ENCODE measurements at places on chromosomes 3 and 15.

DNA sequence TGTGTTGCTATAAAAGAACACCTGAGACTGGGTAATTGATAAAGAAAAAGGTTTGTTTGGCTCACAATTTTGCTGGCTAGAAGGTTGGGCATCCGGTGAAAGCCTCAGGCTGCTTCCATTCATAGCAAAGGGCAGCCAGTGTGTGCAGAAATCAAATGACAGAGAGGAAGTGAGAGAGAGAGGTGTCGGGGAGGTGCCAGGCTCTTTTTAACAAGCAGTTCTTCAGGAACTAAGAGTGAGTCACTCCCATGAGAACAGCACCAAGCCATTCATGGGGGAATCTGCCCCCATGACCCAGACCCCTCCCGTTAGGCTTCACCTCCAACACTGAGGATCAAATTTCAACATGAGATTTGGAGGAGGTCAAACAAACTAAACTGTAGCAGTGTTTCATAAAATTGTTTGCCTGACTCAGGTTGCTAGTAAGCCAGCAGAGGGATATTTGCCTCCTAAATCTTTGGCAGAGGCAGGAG is 4.5 kb upstream of the PARP15 start:
- H3K4me3 ChIP-seq: no peak overlapping the region
- no peak overlapping the region for H3K27ac ChIP-seq
- H3K36me3 ChIP-seq: peaks cover 35% of the 10 kb centered on the region
- no peak for DNase-seq

DNA sequence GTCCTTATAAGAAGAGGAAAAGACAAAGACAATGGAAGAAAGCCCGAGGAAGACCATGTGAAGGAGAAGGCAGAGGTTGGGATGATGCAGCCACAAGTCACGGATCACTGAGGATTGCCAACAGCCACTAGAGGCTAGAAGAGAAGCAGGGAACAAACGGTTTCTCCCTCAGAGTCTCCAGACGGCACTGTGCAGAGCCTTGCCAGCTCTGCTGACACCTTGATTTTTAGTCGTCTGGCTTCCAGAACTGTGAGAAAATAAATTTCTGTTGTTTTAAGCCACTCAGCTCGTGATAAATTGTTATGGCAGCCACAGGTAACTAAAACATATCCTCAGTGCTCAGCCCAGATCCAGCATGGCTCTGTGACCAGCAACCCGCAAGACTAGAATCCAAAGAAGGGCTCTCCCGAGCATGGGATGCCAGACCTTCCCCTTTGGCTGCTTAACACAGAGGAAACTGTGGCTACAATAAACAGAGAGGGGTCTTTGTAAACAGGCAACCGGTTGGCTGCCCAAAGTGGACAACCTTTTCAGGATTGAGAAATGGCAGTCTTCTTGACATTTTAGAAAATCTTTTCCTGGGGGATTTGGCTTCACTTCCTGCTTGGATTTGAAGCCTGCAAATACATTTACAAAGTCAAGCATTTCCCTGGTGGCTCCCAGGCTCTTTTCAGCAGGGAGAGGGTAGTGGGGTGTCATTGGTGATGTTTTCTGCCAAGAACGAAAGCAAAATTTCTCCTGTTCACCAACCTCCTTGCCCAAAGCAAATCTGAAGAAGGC is 88.7 kb upstream of the ADPGK start:
- H3K36me3 ChIP-seq: no peaks in the 10 kb centered on the region
- no peaks in the 10 kb centered on the region for H3K4me1 ChIP-seq
- H3K27me3 ChIP-seq: no peaks in the 10 kb centered on the region
- no peak for DNase-seq

DNA sequence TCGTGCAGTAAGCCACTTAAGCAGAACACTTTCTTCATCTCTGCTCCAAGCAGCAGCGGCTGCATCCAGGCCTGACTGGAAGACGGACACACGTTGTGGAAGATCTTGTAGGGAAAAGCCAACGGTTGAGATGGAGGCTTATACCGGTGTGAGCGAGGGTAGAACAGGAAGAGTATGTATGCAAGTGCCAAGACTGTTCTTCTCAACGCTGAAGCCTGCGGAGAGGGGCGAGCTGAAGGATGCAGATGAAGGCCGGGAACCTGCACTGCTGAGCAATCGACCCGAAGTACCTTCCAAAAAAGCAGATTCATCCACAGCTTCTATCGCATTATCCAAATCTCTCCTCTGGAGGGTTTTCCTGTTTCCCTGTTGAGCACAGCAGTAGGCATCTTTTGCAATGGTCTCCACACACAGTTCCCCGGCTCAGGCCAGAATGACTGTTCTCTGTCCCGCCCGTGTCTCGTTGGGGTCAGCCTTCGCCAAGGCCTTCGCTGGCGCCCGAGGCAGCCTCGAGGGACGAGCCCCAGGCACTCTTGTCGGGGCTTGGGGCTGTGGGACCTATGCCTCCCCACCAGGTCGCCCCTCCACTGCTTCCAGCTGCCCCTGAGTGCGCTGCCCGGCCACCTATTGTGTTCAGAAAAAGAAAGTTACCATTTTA is 22.2 kb upstream of the DYNC1LI1 start:
- no peak overlapping the region for H3K27ac ChIP-seq
- no peaks in the 10 kb centered on the region for H3K4me1 ChIP-seq
- H3K4me3 ChIP-seq: no peak overlapping the region
- DNase-seq: no peak
- H3K36me3 ChIP-seq: no peaks in the 10 kb centered on the region
- H3K27me3 ChIP-seq: no peaks in the 10 kb centered on the region

DNA sequence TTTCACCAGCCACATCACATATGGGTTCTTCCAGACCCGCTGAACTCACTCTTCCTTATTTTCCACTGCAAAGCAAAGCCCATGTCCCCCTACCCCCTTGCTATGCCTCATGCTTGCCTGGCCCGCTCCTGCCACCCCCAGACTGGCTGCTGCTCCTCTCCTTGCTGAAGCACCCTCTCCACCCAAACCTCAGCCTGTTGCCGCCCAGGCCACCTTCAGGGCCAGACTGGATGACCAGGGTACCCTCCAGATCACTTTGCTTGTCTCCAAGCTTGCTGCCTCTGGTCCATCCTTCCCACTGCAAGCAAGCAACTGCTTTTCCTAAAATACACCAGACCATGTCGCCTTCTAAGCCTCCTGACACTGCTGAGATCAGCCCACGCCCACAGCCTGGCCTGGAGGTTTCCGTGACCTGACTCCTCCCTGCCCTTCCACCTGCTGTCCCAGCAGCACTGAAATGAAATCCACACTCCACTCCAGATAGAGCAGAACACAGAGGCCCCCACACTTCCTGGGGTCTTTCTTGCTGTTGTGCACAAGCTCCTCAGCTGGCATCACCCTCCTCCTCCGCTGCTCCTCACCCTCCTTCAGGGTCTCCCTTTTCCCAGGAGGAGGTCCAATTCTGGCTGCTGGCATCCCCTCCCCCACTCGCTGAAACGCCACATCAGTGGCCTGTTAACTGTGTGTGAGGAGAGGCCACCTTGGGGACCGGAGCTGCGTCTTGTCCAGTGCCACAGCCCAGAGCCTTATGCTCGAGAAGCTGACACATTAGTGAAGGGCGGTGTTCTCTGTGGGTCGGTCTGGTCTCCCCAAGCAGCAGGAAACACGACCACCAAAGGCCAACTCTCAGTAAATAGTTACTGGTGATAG is 99.1 kb downstream of the ADCY5 start:
- H3K27me3 ChIP-seq: no peaks in the 10 kb centered on the region
- DNase-seq: no peak
- no peak overlapping the region for H3K27ac ChIP-seq
- H3K4me1 ChIP-seq: no peaks in the 10 kb centered on the region
- H3K36me3 ChIP-seq: no peaks in the 10 kb centered on the region

- peaks cover 48% of the 10 kb centered on the region for H3K36me3 ChIP-seq
- no peak overlapping the region for H3K4me3 ChIP-seq
- no peak overlapping the region for H3K27ac ChIP-seq
- H3K27me3 ChIP-seq: no peaks in the 10 kb centered on the region
- no peak for DNase-seq
Observed at GRCh38 chr3:149152420-149152819, 23.0 kb downstream of the HPS3 start.

DNA sequence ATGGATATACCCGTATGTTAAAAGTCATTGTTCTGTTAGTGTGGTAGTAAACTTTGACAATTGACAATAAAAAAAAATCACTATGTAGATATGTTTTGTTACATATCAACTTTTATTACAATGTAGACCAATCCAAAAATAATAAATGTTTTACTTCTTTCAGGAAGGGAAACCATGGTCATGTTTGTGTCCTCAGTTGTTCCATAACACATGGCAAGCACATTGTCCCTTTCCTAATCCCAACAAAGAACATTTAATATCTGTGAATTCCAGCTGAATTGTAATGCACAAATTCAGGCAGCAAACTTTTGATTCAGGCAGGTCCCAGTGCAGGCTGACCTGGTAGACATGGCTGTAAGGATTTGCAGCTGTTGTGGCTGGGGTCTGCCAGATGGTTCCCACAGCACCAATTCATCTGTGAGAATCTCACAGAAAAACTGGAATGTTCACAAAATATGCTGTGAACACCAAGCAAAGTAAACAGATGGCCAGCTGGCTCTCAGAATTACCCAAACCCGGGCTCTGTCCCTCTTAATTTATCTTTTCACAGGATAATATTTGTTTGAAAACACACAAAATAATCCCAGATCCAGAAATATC is 1.9 kb upstream of the SPG21 start:
- no peaks in the 10 kb centered on the region for H3K27me3 ChIP-seq
- no peak for DNase-seq
- H3K27ac ChIP-seq: no peak overlapping the region
- no peaks in the 10 kb centered on the region for H3K36me3 ChIP-seq

DNA sequence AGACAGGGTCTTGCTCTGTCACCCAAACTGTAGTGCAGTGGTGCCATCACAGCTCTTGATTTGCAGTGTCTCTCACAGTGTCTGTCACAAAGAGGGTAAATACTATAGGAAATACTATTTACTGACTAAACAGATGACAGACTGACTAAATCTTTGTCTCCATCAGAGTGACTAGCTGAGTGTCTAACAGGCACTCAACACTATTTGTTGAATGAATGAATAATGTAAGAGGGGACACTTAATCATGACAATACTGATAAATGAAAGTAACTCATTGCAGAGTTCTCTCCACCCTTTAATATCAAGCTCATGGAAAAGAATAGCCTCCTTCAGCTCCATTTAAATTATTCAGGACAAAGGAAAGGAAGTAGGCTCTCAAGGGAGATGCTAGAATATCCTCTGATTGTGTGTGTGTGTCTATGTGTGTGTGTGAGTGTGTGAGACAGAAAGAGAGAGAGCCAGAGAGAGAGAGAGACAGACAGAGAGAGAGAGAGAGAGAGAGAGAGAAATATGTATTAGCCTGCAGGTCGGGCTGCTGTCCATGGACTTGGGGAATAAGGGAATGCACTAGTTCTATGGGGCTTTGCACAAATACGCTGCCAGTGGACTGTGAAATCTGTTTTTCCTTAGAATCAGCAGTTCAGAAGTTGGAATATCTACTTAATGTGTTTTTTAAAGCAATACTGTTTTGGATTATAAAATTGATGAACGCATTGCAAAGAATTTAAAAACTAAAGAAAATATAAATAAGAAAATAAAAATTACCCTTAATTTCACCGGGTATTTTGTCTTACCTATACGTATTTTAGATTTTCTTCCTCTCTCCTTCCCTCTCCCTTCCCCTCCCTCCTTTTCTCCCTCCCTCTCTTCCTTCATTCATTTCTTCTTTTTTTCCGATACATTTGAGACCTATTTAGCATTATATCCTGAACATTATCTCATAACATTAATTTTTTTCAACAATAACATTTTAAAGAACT is 132.9 kb upstream of the LRIG1 start:
- H3K4me3 ChIP-seq: no peak overlapping the region
- no peak overlapping the region for H3K27ac ChIP-seq
- H3K4me1 ChIP-seq: no peaks in the 10 kb centered on the region
- no peaks in the 10 kb centered on the region for H3K27me3 ChIP-seq
- no peaks in the 10 kb centered on the region for H3K36me3 ChIP-seq

DNA sequence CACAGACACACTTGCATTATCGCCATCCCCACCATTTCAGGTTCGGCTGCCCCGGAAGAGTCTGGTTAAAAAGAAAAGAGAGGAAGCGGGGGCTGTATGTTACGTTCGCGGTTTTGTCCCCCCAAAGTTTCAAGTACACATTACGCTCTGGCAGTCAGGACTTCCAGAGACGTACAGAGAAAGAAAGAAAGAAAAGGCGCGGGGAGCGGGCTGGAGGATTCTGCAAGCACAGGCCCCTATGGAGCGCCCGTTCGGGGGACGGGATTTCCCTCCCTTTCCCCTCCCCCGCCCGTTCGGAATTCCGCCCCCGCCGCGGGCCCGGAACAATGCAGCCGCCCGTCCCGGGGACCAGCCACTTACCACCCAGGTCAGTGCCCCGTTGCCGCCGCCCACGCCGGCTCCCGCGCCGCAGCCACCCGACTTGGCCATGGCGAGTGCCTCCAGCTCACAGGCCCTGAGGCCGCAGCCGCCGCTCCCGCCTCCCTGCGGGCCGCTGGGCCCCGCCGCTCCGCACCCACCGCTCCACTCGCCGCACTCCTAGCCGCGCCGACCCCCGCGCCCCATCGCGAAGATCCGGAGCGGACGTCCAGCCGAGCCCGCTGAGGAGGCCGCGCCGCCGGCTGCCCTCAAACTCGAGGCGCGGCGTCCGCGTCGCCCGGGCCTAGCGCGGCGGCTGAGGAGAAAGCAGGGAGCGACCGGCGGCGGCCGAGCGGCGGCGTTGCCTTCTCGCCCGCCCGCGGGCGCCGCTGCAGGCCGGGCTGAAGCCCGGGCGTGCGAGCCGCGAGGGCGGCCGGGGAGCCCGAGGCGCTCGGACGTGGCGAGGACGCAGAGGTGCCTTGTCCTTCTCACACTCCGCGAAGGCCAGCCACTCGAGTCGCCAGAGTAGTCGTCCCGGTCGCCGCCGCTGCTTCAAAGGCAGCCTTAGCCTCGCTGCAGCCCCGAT is 567 bp downstream of the TOP2B start:
- peaks cover 39% of the 10 kb centered on the region for H3K4me1 ChIP-seq
- peak; percentile 80 for DNase-seq
- no peaks in the 10 kb centered on the region for H3K27me3 ChIP-seq
- H3K36me3 ChIP-seq: no peaks in the 10 kb centered on the region
- peak overlapping the region; percentile 63 for H3K4me3 ChIP-seq
- peak overlapping the region; percentile 95 for H3K27ac ChIP-seq

- no peak overlapping the region for H3K27ac ChIP-seq
- no peaks in the 10 kb centered on the region for H3K4me1 ChIP-seq
- H3K27me3 ChIP-seq: no peaks in the 10 kb centered on the region
- no peak overlapping the region for H3K4me3 ChIP-seq
Observed at GRCh38 chr3:10376353-10376752, 55.4 kb upstream of the SEC13 start.

- no peaks in the 10 kb centered on the region for H3K27me3 ChIP-seq
- no peak for DNase-seq
- no peak overlapping the region for H3K27ac ChIP-seq
- H3K4me3 ChIP-seq: no peak overlapping the region
- H3K36me3 ChIP-seq: no peaks in the 10 kb centered on the region
Observed at GRCh38 chr15:100877551-100877950, 2.1 kb upstream of the ALDH1A3 start.

- H3K27me3 ChIP-seq: no peaks in the 10 kb centered on the region
- H3K27ac ChIP-seq: no peak overlapping the region
- no peak overlapping the region for H3K4me3 ChIP-seq
- DNase-seq: no peak
Observed at GRCh38 chr15:58477170-58477569, 45.4 kb downstream of the LIPC start.

- H3K36me3 ChIP-seq: no peaks in the 10 kb centered on the region
- no peak overlapping the region for H3K27ac ChIP-seq
- H3K4me3 ChIP-seq: peak overlapping the region; percentile 15
- DNase-seq: peak; percentile 33
- no peaks in the 10 kb centered on the region for H3K27me3 ChIP-seq
Observed at GRCh38 chr15:60389261-60390077, 8.3 kb downstream of the ANXA2 start.
